ENCODE measurements at places on chromosomes 7 and 10.

GRCh38 chr7:91165006-91165845 lies 99.0 kb upstream of the FZD1 start:
- peak; percentile 93 for DNase-seq

DNA sequence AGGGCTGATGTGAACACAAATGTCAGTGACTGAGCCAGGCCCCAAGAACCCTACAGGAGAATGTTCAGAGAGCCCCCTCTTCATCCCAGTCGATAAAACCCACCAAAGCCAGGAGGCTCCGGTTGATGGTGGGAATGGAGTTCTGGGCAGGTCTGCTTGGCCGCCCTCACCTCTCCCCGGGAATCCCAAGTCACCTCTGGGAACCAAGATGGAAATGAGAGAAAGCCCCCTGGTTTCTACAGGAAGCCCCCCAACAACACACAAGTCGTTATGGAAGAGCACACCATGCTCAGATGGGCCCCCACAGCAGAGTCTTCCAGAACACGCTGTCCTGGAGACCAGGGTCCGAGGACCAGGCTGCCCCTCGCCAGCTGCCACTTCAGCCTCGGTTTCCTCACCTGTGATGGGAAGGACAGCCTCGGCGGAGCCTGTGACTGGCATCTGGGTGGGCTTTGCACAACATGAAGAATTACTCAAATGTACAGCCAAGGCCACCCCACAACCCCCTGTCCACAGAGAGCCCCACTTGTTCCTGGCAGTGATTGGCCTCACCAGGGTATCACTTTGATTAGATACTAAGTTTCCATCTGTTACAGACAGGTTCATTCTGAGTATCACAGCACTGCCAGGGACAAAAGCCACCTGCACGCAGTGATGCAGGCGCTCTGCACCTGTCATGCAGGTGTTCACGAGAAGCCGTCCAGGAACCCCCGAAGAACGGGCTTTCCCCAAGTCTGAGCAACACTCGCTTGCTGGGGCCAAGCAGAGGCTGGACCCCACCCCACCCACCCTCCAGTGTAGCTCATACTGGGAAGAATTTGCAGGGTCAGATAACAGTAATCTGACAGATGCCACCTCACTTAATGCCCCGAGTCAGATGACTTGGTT lies 57.6 kb downstream of the MKI67 start:
- no peak for DNase-seq

DNA sequence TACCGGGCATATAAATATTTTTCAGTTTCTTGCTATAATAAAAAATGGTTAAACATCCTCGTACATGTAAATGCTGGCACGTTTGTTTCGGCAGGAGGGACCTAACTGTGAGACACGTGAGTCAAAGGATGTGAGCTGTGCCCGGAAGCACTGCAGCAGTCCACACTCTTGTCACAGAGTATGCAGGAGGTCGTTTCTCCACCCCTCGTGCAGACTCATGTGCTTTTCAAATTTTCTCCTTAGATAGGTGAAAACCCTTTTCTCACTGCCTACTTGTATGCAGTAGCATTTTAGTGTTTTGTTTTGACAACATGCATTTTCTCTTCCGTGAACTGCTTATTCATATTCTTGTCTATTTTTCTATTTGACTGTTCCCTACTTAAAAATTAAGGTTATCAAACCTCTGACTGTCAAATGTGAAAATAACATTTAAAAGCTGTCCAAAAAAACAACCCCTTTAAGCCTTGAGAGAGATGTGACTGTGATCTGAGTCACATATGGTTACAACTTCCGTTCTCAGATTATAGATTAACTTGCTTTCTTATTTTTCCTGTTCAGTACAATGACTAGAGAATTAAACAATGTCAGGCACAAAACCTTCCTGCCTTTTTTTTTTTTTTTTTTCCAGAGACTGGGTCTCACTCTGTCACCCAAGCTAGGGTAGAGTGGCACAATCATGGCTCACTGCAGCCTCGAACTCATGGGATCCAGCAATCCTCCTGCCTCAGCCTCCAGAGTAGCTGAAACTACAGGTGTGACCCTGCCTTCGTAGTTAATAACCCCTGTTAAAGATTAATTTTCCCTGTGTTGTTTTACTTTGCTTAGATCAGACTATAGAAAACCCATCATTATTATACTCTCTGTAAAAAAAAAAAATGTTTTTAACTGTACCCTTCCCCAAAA lies 45.1 kb downstream of the DPY19L1 start:
- DNase-seq = no peak

DNA sequence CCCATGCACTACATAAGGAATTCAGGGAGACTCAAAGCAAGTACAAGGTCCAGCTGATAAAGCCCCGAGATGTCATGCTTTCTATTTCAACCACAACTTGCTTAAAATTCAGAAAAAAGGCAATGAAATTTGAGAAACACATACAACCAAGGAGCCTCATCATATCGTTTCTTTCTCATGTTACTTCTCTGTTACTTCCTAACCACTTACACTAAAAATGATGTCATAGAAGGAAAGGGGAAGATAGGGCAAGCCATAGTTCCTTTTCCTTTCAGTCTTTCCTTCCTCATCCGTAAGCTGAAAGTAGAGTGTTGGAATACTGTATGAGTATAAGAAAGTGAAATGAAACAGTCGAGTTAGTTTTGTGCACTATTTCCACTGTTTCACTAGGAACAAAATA lies 27.9 kb upstream of the CDK14 start:
- DNase-seq = no peak

DNA sequence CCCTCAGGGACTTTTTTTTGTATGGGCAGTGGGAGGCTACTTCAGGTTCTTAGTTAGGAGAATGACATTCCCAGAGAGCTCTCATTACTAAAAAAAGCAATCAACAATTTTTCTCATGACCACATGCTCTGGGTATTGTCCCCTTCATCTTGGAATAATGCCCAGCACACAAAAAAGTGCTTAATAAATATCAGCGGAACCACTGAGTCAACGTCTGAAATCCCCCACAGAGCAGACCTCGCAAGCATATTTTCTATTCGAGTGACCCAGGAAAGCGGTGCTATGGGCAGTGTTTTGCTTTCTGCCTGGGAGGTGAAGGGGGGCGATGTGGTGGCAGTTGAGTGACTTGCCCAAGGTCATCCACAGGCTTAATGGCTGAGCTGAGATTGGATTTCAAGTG lies 493.4 kb upstream of the ZMIZ1 start:
- DNase-seq = no peak

- DNase-seq = no peak
Observed at GRCh38 chr7:106966121-106966520, 78.4 kb upstream of the PRKAR2B start.

GRCh38 chr10:83724471-83725241 lies 414.7 kb upstream of the GHITM start:
- no peak for DNase-seq

- DNase-seq = no peak
Observed at GRCh38 chr7:103870664-103871063, 118.8 kb downstream of the RELN start.

DNA sequence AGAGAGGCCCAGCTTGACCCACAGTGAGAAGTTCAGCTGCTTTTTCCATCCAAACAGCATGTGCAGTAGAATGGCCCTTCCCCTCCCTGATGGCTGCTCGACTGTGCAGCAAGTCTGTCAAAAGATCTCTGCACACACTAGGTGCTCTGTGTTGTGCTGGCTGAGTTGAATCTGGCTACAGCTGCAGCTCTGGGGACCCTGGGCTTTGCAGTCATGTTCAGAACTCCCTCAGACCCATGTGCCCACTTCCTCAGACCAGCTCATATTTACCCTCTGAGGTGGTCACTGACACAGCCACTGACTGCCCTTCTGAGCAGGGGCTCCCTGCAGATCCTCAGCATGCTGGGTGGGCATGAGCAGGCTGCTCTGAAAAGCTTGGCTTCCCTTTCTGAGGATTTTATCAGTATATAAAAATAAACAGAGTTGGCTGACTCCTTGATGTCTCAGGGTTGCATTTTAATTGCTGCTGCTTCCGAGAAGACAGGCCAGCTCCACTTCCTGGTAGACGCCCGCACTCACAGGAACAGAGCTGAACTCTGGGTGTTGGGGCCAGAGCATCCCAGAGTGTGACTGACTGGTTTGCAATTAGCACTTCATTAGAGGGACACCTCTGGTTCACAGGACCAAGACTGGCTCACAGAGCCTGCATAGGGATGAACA lies 507.9 kb downstream of the RPS24 start:
- DNase-seq = no peak

GRCh38 chr10:63579371-63580014 lies 58.3 kb downstream of the REEP3 start:
- no peak for DNase-seq

DNA sequence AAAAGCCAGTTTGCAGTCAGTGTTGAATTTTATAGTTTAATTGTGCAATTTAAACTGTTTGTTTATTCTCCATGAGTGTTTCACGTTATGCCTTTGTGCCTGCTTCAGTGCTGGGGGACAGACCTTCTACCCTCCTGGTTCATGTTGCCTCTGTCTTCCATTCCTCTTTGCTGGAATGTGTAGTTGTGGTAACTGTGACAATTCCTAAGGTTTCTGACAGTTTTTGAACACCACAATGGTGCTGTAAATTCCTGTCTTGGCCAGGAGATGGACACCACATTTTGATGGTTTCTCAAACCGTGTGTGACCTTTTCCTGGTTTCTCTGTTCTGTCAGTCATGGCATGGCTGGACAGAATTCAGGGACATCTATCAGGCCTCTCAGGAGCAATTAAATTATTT lies 201.7 kb downstream of the BICC1 start:
- DNase-seq = no peak

DNA sequence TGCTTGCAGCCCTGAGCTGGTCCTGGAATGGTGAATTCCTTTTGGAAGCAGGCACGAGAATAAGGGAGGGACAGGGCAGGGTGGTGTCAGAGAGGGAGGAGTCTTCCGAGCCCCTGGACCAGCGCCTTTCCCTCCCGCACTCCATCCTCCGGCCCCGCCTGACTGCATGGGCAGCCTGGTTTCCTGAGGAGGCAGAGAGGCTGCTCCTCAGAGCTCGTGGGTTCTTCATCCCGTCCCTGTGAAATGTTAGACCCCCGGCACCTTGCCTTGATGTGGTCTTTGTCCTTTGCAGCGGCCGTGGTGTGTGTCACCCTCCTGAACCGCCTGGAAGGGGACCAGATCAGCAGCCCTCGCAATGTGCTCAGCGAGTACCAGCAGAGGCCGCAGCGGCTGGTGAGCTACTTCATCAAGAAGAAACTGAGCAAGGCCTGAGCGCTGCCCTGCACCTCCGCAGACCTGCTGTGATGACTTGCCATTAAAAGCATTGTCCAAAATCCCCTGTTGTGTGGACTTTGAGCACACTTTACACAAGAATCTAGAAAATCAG lies 18.9 kb downstream of the UPP1 start:
- no peak for DNase-seq

GRCh38 chr10:118520116-118520742 lies 75.2 kb downstream of the PRLHR start:
- DNase-seq = no peak

- no peak for DNase-seq
Observed at GRCh38 chr10:132458071-132458585, 61.1 kb downstream of the PWWP2B start.

- no peak for DNase-seq
Observed at GRCh38 chr7:7188091-7188490, 5.7 kb downstream of the C1GALT1 start.

GRCh38 chr7:112596981-112597380 lies 116.2 kb downstream of the LSMEM1 start:
- DNase-seq = no peak

DNA sequence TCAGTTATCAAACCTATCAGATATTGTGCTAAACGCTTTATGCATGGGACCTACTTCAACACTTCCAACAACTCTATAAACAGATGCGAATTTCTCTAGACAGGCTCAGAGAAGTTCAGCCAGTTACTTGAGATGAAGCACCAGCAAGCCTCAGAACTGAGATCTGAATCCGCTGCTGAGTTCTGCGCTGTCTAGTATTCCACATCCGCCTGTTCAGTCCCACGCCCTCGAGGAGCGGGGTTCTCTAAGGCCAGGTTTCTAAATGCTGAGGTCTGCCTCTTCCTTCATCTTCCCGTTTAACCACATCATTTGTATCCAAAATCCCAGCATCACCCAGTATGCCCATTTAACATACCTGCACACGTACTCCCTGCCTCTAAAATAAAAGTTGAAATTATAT lies 297.8 kb upstream of the ZNF32 start:
- no peak for DNase-seq

DNA sequence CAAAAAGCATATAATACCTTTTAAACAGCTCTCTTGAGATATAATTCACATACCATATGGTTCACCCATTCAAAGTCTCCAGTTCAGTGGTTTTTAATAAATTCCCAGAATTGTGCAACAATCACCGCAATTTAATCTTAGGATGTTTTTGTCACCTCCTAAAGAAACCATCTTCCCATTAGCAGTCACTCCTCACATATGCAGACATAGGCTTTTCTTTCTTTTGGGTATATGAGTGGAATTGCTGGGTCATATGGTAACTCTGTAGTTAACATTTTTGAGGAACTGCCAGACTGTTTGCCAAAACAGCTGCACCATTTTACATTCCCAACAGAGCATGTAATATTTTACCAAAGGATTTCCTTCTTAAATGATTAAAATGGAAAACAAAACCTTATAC lies 57.0 kb downstream of the CC2D2B start:
- no peak for DNase-seq

- no peak for DNase-seq
Observed at GRCh38 chr10:6030217-6030616, 31.9 kb downstream of the IL2RA start.

GRCh38 chr7:75969182-75969581 lies 25.2 kb downstream of the TMEM120A start:
- peak; percentile 64 for DNase-seq

- DNase-seq = no peak
Observed at GRCh38 chr7:103797647-103798307, 191.7 kb downstream of the RELN start.

DNA sequence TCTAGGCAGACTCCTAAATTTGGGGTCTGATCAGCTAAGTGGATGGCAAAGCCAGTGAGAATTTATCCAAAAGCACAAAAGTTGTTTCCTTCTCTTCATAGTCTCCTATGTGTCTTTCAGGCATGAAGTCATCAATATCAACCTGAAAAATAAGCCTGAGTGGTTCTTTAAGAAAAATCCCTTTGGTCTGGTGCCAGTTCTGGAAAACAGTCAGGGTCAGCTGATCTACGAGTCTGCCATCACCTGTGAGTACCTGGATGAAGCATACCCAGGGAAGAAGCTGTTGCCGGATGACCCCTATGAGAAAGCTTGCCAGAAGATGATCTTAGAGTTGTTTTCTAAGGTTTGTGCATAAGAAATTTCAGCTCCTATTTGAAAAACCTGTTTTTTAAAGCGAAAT lies 4.8 kb downstream of the GSTO1 start:
- DNase-seq = no peak

- no peak for DNase-seq
Observed at GRCh38 chr7:43479543-43479942, 103.4 kb upstream of the STK17A start.

GRCh38 chr10:63273577-63273976 lies 140.4 kb downstream of the NRBF2 start:
- no peak for DNase-seq

DNA sequence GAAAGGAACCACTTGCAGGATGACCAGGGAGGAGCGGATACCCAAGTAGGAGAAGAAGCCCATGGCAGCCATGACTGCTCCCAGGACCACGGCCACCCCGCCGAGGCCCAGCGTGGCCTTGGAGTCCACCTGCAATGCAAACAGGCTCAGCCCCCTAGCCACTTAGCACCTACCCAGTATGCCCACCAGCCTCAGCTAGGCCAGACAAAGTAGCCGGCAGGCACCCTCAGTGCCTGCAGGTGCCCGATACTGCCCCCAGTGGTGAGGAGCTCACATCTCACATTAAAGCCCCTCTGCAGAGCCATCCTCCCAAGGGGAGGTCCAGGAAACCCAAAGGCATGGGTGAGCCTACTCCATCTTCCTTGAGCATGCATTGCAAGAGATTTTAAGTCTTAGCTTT lies 6.6 kb downstream of the NPC1L1 start:
- DNase-seq = no peak

GRCh38 chr7:19213746-19214145 lies 68.5 kb upstream of the FERD3L start:
- no peak for DNase-seq
